ENCODE measurements at places on chromosomes 12 and 14.

DNA sequence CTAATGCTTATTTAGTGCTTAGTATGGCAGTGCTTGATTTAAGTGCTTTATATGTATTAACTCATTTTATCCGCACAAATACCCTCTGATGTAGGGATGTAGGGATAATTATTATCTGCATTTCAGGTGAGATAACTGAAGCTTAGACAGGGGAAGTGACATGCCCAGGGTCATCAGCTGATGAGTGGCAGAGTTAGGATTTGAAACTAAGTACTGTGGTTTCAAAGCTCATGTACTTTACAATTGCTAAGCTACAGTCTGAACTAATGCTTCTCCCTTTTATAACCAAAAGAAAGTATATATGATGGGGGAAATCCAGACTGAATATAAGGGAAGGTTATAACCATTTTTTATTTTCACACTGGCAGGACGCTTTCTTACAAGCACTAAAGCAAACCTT is 229.6 kb upstream of the NAV3 start:
- DNase-seq: no peak

GRCh38 chr12:55965941-55966407 is at the start of gene PMEL:
Gene PMEL (minus strand): TSS chr12:55966042. CDS start chr12:55966011, 31 bp downstream.
- no peak for DNase-seq

GRCh38 chr12:130303781-130304180 is 33.9 kb upstream of the PIWIL1 start:
- no peak for DNase-seq

DNA sequence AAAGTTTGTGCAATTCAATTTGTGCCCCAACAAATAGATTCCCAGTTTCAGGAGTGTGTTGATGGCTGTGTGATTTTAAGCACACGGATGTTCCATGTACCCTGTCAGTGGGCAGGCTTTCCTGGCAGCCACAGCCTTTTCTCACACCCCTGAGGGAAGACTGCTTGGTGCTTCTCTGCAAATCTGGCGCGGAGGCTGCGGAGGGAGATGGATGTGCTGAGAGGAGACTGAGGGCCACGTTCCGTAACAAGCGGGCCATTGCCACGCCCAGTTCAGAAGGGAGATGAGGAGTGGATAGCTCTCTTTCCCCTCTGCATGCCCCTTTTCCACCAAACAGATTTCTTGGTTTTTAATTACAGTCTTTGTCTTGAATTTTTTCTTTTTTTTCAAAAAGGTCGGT is 89.1 kb downstream of the BEGAIN start:
- no peak for DNase-seq

DNA sequence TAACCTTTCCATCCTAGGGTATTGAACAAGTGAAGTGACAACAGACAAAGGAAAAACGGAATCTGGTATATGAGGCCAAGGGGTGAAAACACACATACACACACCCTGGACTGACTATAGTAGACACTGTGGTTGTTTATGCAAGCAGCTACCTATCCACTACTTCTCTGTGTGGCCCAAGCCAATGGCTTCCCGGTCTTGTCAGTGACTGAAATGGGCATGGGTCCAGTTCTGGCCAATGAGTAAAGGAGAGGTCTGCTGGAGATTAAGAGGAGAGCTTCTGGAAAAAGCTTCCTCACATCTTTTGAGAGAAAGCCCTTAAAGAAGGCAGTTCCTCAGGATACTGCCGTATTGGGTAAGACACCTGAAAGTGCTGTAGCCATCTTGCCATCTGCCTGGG is 19.3 kb downstream of the MBIP start:
- no peak for DNase-seq

DNA sequence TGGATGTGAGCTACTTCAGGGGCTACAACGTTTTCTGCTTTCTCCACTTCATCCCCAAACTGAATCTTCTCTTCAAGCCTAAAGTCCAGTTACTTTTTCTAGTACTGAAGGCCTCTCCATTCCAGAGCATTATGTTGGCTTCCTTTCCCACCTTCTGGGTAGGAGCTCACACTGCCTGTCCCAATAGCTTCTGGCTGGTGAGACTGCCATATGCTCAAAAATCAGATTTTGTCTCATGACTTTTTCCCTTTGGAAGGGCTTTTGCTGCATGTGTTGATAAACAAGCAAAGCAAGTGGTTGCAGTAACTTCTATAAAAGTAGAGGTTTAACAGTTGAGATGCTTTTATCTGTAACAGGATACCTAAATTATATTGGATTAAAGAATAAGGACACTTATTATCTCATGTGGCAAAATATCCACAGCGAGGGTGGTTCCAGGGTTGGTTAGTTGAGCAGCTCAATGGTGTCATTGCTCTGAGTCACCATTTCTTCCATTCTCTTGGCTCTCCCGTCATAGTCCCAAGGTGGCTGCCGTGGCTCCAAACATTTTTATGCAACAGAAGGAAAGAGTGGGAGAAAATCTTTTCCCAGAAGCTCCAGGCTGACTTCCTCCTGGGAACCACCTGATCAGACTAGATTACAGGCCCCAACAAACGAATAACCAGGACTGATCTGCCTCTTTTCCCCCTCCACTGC is 15.1 kb upstream of the PPFIBP1 start:
- DNase-seq: no peak

DNA sequence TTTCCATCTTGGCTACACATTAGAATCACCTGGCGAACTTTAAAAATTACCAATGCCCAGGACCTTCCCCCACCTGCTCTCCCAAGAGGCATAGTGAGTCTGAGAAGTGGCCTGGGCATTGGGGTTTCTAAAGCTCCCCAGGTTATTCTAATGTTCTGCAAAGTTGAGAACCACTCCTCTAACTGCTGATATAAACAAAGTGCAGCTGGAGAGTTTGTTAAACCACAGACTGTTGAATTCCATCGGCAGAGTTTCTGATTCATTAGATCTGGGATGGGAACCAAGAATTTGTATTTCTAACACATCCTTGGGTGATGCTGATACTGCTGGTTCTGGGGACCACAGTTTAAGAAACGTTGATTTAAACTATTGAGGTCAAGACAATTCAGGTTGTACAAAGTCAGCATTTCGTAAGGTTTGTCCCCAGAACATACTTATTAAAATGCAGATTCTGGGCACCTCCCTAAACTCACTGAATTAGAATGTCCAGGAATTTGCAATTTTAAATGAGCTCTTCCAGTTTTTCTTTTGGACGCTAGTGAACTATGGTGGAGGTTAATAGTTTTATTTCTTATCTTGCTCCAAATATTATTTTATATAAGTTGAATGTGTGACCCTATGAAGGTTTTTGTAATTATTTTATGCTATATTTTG is 309.1 kb downstream of the NRXN3 start:
- DNase-seq: no peak

DNA sequence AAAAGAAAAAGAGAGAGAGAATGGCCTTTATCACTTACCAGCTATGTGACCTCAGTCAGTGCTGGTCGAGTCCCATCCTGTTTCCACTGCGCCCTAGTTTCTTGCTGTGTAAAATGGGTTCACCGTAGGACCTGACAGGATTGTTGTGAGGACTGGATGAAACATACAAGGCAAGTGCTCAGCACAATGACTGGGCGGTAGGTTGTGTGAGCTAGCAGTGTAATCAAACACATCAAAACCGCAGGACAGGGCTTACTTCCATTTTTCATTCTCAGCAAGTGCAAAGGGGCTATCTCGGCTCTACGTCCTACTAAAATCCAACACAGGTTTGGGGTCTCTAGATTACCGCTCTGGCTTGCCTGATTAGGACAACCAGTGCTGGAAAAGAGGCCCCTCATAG is 36.4 kb upstream of the ATXN2 start:
- no peak for DNase-seq

- no peak for DNase-seq
Measured at GRCh38 chr14:89000007-89000942, 175.8 kb downstream of the TTC8 start.

DNA sequence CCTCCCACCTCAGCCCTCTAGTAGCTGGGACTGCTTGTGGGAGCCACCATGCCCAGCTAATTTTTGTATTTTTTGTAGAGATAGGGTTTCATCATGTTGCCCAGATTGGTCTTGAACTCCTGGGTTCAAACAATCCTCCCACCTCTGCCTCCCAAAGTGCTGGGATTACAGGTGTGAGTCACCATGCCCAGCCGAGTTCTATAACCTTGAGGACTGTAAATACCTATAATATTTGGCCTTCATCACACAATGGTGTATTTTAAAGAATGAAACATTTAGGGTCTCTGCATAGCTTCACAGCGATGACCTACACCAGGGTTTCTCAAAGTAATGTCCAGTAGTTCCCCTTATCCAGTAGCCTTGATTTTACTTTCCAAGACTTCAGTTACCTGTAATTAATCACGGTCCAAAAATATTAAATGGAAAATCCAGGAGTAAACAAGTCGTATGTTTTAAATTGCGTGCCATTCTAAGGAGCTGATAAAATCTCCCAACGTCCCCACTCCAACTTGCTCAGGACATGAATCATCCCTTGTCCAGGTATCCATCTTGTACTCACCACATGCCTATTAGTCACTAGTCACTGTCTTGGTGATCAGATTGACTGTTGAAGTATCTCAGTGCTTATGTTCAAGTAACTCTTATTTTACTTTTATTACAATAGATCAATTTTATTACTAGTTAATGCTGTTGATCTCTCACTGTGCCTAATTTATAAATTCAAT is 368.2 kb downstream of the BTG1 start:
- DNase-seq: no peak

DNA sequence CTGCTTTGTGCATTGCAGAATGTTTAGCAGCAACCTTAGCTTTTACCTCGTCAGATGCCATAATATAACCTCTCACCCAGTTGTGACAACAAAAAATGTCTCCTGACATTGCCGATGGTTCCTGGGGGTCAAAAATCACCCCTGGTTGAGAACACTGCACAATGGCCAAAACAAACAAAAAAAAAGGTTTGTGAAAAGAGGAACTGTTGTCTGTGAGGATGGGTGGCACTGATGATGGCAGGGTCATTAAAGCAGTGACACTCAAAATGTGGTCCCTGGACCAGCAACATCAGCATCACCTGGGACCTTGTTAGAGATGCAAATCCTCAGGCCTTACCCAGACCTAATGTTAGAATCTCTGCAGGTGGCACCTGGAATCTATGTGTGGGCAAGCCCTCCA is 36.4 kb upstream of the METAP2 start:
- no peak for DNase-seq

DNA sequence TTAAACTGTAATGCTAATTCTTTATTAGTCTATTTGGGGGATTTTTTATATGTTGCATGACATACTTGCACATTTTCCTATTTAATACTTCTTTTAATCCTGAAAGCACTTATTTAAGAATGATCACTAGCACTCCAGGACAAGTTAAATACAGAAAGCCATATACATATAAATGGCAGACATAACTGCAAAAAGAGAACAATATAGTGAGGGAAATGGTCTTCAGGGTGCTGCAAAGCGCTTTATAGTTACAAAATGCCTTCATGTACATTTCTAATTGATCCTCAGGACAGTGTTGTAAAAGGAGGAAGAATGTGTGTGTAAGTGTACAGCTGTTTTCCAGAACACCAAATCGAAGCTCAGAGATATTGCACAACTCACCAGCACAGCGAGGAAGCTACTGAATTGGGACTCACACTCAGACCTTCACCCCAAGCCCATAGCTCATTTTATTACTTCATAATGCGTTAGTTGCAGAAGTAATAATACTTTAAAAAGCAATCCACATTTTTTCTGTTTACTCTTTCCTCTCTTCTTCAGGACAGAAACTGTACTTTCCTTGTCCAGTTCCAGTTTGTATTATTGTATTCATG is 428.2 kb downstream of the RAD51B start:
- no peak for DNase-seq

DNA sequence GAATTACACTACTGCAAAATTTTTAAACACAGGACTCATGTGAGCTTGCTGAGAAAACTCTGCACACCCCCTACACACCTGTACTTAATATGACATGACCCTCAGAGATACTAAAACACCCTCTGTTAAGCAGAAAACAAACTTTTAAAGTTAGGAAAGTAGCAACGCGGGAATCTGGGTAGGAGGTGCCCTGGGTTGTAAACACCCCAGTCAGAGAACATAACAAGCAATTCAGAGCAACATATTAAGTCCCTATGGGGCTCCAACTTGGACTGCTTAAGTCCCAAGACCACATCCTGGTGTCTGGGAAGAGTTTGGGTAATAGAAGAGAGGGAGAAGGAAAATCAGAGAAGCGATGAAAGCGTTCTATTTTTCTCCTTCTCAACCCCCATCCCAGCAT is 1.2 kb downstream of the ATF7 start:
- DNase-seq: no peak

DNA sequence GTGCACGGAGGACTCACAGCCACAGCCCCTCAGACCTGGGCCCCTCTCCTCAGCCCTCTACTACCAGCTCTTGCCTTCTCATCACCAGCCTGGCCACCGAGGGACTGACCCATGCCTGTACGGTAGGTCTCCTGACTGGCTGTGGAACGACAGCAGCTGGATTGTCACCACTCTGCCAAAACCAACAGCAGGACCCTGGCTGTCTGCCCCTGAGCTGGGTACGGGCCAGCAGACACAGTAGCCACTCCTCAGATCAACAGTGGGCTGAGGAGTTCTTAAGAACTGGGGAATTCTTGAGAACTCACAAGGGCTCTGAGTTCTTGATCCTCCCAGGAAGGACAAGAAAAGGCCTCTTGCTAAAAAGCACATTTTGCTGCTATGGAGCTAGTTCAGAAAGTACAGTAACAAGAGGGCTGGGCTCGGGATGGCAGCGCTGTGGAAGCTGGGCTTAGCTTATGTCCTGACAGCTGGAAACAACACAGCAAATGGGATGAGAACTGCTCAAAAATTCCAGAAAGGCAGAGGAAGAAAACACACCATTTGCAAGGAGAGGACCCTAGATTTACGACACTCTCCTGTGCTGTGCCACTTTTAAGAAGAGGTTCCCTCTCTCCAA is 176.4 kb downstream of the ANO2 start:
- DNase-seq: no peak

DNA sequence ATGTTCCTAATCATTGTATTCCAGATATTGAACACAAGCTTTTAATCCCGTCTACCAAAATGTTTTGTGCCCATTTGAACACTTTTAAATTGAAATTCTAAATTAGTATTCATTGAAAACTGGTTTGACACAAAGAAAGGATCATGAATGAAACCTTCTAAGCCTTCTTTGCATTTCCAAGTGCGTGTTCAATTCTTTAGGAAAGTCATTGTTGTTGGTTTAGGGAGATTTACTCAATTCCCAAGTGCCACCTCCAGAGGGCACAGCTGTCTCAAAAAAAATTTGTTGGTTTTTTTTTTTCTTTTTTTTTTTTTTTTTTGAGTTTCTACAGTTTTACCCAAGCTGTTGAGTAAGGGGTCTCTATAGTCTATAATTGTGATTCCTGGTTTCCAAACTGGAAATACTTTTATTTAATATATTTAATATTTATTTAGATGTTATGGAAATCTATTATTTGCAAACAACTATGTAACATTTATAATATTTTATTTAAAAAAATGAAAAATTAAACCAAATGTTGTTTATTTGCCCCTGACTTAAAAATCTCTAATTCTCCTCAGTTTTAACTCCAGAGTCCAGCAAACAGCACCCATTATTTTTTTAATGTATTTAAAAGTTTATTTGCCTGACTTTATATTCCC is 79.9 kb downstream of the NEDD1 start:
- DNase-seq: peak; percentile 40

Measured in GM13976 (cell line).